ENCODE measurements at places on chromosomes 1 and 21.

- peak; percentile 77 for DNase-seq
These were observed 381.7 kb upstream of the VAMP3 start for GRCh38 chr1:7389201-7389905.

DNA sequence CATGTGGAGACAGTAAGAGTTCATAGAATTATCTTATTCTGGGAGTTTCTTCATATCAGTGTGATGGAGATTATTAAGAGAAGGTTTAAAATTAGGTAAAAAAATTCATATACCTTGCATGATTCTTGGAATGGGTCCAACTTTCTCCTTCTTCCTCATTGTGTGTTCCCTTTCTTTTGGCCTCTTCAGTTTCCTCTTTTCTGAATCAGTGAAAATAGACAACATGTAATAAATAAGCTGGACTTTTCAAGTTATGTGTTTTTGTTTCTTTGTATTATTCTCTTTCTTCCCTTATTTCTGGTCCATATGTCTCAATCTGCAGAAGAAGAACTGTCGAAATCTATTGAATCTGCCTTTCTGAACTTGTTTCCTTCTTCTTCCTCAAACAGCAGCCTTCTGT, 30.5 kb downstream of the C4BPA start:
- DNase-seq: no peak

DNA sequence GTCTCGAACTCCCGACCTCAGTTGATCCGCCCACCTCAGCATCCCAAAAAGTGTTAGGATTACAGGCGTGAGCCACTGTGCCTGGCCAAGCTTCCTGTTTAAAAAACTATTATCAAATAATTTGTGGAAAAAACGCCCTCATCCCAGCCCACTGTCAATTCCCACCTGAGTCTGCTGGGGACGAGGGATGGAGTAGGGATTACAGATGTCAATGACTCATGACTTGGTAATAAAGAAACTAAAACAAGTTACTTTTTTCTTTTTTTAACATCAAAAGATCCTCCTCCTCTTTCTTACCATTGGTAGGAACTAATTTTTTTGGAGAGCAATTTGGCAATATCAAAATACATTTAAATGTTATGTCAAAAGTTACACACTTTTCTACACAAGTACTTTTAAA, 9.7 kb downstream of the CNN3 start:
- no peak for DNase-seq

DNA sequence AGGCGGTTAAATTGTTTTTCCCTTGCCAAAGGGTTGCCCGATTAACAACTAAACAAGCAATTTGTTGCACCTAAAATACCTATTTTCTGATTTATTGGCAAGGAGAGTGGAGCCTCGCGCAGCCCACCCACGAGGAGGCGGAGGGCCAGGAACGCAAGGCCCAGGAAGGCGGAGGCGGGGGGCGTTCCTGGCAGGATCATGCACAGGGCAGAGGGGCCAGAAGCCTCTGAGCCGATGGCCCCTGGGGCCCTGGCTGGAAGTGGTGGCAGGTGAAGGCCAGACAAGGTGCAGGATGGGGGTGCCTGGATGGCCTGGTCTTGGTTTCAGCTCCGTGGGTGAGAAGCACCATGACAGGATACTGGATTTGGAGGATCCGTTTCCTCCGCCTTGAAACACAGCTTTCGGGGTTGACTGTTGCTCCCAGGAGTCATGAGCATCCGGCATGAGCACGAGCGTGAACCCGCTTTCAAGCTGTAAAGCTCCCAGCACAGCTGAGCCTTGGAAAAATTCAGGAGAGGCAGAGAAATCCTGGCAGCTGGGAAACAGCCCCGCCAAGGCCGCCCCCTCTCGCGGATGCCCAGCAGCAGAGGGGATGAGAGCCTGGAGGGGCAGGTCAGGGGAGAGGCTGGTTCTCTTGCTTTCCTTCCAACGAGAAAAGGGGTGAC, 35.0 kb downstream of the AJAP1 start:
- no peak for DNase-seq

- no peak for DNase-seq
These were observed 7.2 kb downstream of the KCNN3 start for GRCh38 chr1:154862907-154863306.

- DNase-seq: no peak
These were observed 10.5 kb downstream of the C1orf167 start for GRCh38 chr1:11772458-11772857.

GRCh38 chr21:27265492-27265891, 298.6 kb upstream of the ADAMTS5 start:
- DNase-seq: no peak

All from NCI-H1092 treated with DMSO at 0.1 percent for 48 hours (cell line).